ENCODE measurements at places on chromosomes 4 and X. TPM values are rescaled to one million over a fixed set of nuclear protein-coding genes. Genes with fewer than 3 reads are reported as not detected.

Gene BCORL1
- total RNA-seq, result 3.1 TPM

Gene CT45A5
- total RNA-seq, result not detected

Gene NSG1
- not detected for total RNA-seq

Gene GPR34
- not detected for total RNA-seq

Gene CYBB
- total RNA-seq, result 0.46 TPM

Gene HTN1
- not detected for total RNA-seq

Gene SMIM10L2A
- total RNA-seq, result 0.73 TPM

Gene CFAP99
- total RNA-seq, result 1.3 TPM

Gene SSX4B
- total RNA-seq, result not detected

Gene PRRG3
- total RNA-seq, result not detected

DNA sequence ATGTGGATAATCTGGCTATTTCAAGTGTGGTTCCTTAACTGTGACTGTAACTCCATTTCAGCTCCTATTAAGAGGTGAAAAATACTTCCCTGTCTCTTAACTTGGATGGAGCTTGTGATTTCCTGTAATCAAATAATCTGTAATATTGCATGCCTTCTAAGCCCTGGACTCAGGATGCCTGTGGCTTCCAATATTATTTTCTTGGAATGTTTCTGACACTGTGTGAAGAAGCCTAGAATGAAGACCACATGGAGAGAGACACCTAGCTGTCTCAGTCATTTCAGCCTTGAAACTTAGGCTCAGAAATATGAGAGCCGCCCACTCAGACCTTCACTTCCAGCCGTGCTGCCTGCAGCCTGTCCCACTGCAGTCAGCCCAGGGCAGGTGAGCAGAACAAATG is 544.3 kb downstream of the TRIML1 start:
- no peak for DNase-seq

DNA sequence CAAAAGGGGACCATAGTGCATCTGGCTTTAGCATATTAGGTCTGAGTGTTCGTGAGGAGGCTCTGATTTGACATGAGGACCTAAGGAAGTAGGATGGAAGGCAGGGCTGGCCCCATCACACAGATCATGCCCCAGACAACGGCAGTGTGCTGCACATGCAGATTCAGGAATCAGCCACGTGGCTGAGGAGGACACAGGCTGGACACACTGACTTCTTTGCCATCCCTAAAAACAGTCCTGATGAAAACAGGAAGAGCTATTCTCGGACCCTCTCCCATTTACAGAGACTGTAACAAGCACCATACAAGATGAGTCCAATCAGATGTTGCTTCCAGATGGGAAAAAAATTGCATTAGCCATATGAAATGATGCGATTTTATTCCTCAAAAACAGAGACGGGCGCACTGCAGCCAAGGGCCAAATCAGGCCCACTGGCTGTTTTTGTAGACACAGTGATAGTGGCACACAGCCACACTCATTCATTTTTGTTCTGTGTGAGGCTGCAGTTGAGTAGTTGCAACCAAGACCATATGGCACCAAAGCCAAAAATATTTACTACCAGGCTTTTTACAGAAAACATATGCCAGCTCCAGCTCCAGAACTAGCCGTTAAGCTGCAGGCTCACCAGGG is 41.0 kb downstream of the ACSL1 start:
- no peak for DNase-seq

- no peak for DNase-seq
These were observed 283.8 kb upstream of the PCDH7 start for GRCh38 chr4:30436394-30436793.

DNA sequence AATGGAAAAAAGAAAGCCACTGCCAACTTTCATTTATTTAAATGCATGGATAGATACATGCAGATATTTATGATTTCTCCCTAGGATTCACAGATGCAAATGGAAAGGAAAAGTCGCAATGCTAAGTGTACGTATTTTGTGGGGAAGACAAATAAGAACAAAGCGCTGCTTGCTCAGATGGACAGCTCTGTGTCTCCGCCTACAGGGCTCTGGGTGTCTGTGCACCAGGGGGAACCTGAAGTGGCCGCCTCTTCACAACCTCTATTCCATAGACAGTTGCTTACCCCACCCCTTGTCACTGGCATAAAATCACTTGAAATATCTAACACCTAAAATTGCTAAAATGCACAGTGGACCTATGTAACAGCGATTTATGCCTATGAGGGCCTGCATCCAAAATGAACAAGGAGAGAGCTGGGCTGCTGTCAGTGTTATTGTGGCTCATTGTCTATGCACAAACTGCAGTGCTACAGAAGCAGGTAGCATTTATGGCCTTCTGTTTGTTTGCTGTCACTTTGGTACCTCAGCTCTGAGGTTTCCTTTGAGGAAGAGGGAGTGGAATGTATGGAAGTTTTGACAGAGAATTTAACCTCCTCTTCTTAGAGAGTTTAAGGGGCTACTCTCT is 58.6 kb upstream of the PAGE1 start:
- peak; percentile 58 for DNase-seq

GRCh38 chrX:136858007-136858756 is 22.3 kb downstream of the RBMX start:
- DNase-seq, result no peak

GRCh38 chrX:132071254-132071653 is 48.2 kb downstream of the STK26 start:
- DNase-seq, result peak; percentile 37

- peak; percentile 25 for DNase-seq
These were observed 186.0 kb downstream of the MID1IP1 start for GRCh38 chrX:38987198-38987651.

DNA sequence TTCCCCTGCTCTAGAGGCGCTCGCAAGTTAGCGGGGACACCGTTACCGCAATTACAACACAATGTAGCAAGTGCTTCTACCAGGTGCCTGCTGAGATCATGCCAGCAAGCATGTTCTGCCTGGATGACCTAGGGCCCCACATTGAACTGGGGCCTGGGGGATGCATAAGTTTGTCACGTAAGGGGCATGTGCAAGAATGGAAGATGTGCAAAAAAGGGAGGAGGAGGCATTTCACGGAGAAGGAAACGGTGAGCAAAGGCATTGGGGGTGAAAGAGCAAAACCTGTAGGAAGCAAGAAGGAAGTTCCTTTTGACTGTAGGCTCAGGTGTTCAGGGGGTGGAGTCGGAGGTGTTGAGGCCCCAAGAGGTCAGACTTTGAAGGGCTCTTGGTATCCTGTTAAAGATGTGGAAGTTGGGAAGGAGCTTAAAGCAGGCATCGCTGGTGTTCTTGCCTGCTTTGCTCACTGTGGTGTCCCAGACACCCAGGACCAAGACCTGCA is 602 bp upstream of the SCARB2 start:
- DNase-seq, result peak; percentile 12

DNA sequence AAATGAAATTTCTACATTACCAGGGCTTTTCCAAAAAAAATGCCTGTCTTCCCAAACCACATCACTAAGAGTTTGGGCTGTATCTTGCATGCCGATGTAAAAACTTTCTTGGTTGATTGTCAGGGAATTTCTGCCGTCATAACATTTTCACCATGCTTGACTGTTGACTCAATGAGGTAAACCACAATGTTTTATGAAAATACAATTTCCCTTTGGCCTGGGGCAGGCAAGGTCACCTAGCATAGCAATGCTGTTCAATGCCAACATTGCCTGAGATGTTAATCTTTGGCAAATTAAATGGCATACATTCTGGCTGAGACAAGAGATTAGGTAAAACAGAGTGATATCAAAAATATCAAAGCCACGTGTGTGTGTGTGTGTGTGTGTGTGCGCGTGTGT is 137.1 kb upstream of the TBL1X start:
- peak; percentile 89 for DNase-seq

GRCh38 chrX:27599928-27600327 is 9.8 kb downstream of the DCAF8L2 start:
- peak; percentile 73 for DNase-seq

GRCh38 chrX:102846544-102847236 is 90.4 kb upstream of the RAB40AL start:
- DNase-seq, result peak; percentile 64

DNA sequence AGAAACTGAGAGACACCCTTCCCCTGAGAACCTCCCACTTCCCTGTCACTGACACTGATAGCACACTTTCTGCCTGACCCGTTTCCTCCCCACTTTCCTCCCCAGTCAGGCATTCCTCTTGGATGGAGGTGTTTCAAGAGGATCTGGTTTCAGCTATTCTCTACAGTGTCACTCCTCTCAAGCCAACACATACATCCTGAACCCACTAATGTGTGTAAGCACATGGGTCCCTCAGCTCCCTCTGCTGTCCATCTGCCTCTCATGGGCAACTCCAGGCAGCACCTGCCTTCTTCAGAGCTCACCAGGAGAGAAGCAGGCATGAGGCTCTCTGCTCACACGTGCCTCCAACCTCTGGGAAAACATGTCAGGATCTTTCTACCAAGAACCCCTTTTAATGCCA is 207.6 kb downstream of the NAF1 start:
- peak; percentile 4 for DNase-seq

GRCh38 chr4:76175336-76175735 is 27.1 kb upstream of the NUP54 start:
- DNase-seq, result no peak

- no peak for DNase-seq
These were observed 128.5 kb upstream of the VEGFC start for GRCh38 chr4:176921256-176921655.

- DNase-seq, result peak; percentile 67
These were observed 234.1 kb downstream of the STIM2 start for GRCh38 chr4:27094783-27095182.

DNA sequence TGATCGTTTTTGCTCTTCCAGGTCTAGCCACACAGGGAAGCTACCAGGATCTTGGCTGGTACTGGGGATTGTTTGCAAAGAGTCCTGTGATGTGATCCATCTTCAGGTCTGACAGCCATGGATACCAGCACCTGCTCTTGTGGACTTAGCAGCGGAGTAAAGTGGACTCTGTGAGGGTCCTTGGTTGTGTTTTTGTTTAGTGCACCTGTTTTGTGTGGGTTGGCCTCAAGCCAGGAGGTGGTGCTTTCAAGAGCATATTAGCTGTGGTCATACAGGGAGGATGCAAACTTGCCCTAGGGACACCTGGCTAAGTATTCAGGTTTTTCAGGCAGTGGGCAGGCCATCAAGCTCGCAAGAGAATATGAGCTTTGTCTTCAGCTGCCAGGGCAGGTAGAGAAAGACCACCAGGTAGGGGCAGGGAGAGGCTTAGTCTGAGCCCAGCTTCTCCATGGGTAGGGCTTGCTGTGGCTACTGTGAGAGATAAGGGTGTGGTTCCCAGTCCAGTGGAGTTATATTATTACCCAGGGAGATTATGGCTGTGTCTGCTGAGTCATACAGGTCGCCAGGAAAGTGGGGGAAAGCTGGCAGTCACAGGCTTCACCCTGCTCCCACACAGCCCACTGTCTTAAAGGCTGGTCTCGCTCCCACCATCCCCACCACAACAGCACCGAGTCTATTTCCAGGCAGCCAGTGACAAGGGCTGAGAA is 293.7 kb downstream of the PCDH18 start:
- DNase-seq, result peak; percentile 3

- peak; percentile 70 for DNase-seq
These were observed 16.1 kb downstream of the IQCM start for GRCh38 chr4:149799546-149799945.

GRCh38 chr4:14289708-14290107 is 662.2 kb upstream of the BOD1L1 start:
- DNase-seq, result peak; percentile 76

- peak; percentile 69 for DNase-seq
These were observed 186.3 kb downstream of the SLC7A11 start for GRCh38 chr4:138055890-138056289.

GRCh38 chr4:24274381-24274941 is 309.9 kb downstream of the DHX15 start:
- DNase-seq, result peak; percentile 1

- peak; percentile 25 for DNase-seq
These were observed 3.2 kb downstream of the DDX3X start for GRCh38 chrX:41337140-41337539.
